ENCODE measurements at places on chromosomes 3 and 15.

GRCh38 chr3:59422312-59422711 lies 372.5 kb upstream of the CFAP20DC start:
- DNase-seq: no peak

GRCh38 chr15:70016511-70016994 lies 81.2 kb downstream of the TLE3 start:
- DNase-seq: no peak

- DNase-seq: no peak
Observed at GRCh38 chr3:52313774-52314188, 2.3 kb upstream of the DNAH1 start.

GRCh38 chr15:38349251-38349650 lies 96.6 kb downstream of the SPRED1 start:
- no peak for DNase-seq

DNA sequence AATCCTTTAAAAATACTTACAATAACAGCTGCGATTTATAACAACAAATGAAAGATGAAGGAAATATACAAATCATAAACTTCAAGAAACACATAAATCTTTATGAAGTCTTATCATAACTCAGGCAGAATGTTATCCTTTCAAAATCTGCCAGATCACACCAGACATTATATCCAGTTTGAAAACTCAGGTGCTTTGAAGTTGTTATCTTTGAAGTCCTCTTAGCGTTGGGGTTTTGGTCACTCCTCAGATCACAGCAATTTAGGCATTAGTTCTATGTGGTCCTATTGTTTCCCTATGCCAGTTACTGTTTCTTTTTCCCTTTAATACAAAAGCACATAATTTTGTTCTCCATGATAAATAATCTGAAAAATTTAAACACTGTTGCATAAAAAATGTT lies 934.6 kb downstream of the EPHA3 start:
- DNase-seq: no peak

DNA sequence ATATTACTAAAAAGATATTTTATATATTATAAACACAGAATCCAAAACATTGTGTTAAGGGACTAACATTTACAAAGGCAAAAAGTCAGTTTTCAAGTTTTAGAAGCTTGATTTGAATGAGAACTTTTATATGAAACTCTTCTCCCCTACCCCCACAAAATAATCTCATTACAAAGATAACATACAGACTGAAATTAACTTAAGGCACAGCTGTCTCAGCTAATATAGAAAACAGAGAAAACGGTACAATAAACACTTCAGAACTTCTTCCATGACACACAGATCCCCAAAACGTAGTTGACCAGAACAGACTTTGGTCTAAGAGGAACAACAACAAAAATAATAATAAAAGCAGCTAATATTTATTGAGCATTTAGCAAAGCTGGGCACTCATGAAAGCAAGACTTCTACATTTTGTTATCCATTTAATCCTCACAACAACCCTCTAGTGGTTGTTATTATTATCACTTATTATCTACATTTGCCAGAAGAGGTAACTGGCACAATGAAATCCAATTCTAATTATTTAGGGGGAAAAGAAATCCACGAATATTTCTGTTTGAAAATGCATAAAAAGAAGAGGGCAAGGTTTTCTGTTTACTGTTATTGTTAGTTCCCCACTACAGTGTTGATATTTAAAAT lies 68.1 kb downstream of the PFN2 start:
- peak; percentile 16 for DNase-seq

DNA sequence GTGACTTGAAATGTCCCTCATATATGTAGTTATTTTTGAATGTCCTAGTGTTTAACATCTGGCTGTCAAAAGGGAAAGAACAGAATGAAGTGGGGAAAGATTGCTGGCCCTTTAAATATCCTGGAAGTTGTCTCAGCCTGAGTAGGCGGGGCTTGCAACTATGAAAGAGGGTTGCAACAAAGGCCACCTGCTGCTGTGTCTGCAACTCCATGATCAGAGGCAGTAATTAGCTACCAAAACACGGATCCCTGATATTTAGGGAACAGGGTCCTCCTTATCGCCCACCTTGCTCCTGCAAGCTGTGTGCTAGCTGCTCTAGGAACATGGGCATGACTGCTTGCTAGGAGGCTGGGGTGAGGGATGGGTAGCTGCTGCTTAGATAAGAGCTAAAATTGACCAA lies 100.2 kb upstream of the CFAP20DC start:
- DNase-seq: no peak

- no peak for DNase-seq
Observed at GRCh38 chr15:36109943-36110658, 469.3 kb upstream of the CDIN1 start.

- DNase-seq: no peak
Observed at GRCh38 chr3:95172164-95172943, 1109.5 kb downstream of the NSUN3 start.

GRCh38 chr15:77844798-77845446 lies 212.2 kb upstream of the LINGO1 start:
- no peak for DNase-seq

- no peak for DNase-seq
Observed at GRCh38 chr3:71543371-71544016, 40.0 kb downstream of the FOXP1 start.

DNA sequence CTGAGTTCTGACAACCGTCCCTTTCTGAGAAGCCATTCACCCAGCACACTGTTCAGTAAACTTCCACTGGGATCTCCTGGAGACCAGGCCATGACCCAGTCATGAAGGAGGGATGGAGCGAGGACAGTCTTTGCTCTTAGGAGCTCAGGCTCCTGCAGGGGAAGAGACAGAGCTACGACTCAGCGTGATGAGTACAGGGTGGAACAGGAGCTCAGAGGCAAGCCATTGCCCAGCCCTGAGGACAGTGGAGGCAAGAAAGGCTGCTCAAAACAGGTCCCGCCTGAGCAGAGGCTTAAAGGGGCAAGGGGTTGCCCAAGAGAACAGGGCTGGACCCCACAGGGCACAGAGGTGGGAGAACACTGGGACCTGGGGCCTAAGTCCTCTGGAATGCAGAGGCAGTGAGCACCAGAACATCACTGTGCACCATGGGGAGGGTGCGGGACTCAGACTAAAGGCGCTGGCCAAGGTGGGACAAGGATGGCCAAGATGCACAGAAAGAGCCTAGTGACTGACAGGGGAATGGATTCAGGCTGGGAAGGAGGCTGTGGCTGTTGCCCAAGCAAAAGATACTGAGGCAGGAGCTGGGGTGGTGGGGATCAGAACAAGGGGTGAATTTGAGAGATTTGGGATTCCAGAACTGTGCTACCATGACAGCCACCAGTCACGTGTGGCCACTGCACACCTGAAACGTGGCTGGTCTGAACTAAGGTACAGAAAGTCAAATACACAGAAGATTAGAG lies 25.8 kb downstream of the TMEM43 start:
- DNase-seq: no peak

GRCh38 chr15:68682330-68682729 lies 103.5 kb downstream of the CORO2B start:
- DNase-seq: no peak

GRCh38 chr3:184524981-184525336 lies 36.6 kb upstream of the EPHB3 start:
- no peak for DNase-seq

GRCh38 chr15:36936613-36937012 lies 163.7 kb downstream of the MEIS2 start:
- no peak for DNase-seq

DNA sequence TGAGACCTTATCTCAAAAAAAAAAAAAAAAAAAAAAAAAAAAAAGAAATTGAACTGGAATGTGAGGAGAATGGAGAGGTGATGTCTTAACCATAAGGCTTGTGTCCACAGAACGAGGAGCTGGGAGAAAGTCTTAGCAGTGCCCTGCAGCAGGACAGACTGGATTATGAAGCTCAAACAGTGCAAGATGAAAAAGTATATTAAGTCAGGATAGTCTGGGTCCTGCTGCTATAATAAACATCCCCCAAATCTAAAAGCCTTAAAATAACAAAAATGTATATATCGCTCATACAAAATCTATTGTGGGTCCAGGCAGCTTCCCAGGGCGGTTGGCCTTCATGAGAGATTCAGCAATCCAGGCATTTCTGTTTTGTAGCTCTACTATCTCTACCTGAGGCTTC lies 175.5 kb downstream of the RAB11A start:
- DNase-seq: no peak
